ENCODE measurements at places on chromosomes 7 and 10. TPM values are rescaled to one million over a fixed set of nuclear protein-coding genes. Genes with fewer than 3 reads are reported as not detected.

Gene SERPINE1
- total RNA-seq, result 0.51 TPM

Gene MSS51
- not detected for total RNA-seq

Gene ASAH2
- total RNA-seq, result not detected

Gene CPVL
- total RNA-seq, result 8.5 TPM

Gene ASZ1
- not detected for total RNA-seq

Gene PNLIP
- not detected for total RNA-seq

Gene COL28A1
- 2.4 TPM for total RNA-seq

Gene METTL27
- 2.8 TPM for total RNA-seq

Gene WNT8B
- 0.28 TPM for total RNA-seq

Gene GIMAP1
- 12.3 TPM for total RNA-seq

Gene LOXL4
- 16.9 TPM for total RNA-seq

Gene PNLIPRP1
- not detected for total RNA-seq

DNA sequence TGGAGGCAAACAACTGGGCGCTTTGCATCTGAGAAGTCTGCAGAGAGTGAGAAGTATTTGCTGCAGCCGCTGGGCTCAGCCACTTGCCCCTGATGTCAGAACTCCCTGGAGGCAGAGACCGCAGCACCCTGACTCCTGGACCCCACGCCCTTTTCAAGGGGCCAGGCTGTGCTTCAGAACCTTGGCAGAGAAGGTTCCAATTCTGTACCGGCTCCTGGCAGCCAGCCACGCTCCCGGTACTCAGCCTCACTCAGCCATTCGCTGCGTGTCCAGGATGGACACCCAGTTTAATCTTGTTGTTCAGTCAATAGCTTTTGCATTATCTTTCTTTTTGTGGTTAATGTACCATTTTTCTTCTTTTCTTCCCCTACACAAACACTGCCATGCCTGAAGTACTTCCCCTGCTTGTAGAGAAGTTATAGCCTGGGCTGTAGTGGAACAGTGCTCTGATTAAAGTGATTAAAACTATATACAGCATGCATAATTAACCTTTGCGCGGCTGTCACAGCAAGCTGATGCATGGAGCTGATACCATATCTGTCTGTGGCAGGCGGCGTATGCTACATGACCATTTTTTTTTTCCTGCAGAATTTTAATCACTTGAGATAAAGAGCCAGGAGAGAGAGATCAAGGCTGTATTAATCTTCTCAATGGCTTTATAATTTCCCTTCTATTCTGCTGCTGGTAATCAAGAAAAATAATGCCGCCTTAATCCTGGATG is 578.5 kb downstream of the SDK1 start:
- DNase-seq, result no peak
- no peaks in the 10 kb centered on the region for H3K36me3 ChIP-seq

GRCh38 chr10:69329721-69330178 is 51.5 kb downstream of the HK1 start:
- H3K27me3 ChIP-seq, result no peaks in the 10 kb centered on the region
- no peaks in the 10 kb centered on the region for H3K36me3 ChIP-seq
- no peak overlapping the region for H3K4me3 ChIP-seq
- no peak for DNase-seq

DNA sequence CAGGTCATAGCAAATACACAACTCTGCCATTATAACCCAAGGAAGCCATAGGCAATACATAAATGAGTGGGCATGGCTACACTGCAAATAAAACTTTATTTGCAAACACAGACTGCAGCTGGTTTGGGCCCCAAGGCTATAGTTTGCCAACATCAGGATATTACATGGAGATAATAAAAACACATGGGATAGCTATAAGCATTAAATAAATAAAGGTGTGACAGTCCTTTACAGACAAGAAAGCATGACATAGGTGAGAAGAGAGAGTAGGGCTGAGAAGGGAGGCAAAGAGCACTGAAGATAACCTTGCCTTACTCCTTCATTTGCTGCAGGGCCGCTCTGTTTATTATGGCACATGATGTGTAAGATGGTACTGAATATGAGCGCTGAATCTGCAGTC is 135.1 kb upstream of the GHITM start:
- H3K36me3 ChIP-seq, result no peaks in the 10 kb centered on the region
- no peaks in the 10 kb centered on the region for H3K4me1 ChIP-seq
- H3K27ac ChIP-seq, result no peak overlapping the region
- H3K27me3 ChIP-seq, result no peaks in the 10 kb centered on the region
- no peak overlapping the region for H3K4me3 ChIP-seq

GRCh38 chr10:4721999-4722753 is 103.8 kb upstream of the AKR1E2 start:
- DNase-seq, result no peak
- no peaks in the 10 kb centered on the region for H3K36me3 ChIP-seq
- no peak overlapping the region for H3K27ac ChIP-seq
- no peaks in the 10 kb centered on the region for H3K27me3 ChIP-seq
- H3K4me3 ChIP-seq, result no peak overlapping the region

DNA sequence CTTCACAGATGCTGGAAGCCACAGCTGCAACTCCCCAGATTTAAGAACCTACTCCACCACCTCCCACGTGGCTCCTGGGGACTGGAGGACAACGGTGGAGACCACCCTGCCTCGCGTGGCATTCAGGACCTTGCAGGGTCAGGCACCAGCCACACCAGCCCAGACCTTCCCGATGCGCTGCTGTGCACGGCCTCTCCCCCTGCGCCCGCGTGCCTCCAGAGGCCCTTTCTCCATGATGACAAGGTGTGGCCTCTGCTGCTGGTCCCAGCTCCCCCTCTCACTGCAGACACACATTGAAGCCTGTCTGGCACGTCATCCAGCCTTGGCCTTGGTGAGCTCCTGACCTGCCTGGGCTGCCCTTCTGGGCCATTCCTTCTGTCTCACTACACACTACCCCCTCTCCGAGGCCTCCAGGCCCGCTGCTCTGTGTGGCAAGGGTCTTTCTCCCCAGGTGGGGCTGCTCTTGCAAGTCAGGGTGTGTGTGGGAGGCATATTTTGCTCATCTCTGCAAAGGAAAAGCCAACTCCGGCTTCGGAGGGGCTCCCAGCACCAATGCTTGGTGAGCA is 254.8 kb downstream of the MAD1L1 start:
- no peaks in the 10 kb centered on the region for H3K4me1 ChIP-seq
- no peak for DNase-seq
- H3K27ac ChIP-seq, result no peak overlapping the region
- H3K36me3 ChIP-seq, result no peaks in the 10 kb centered on the region

GRCh38 chr10:77643795-77644468 is 6.3 kb upstream of the KCNMA1 start:
- DNase-seq, result no peak
- no peaks in the 10 kb centered on the region for H3K27me3 ChIP-seq
- H3K36me3 ChIP-seq, result no peaks in the 10 kb centered on the region
- H3K4me3 ChIP-seq, result no peak overlapping the region
- no peak overlapping the region for H3K27ac ChIP-seq
- peaks cover 3% of the 10 kb centered on the region for H3K4me1 ChIP-seq

DNA sequence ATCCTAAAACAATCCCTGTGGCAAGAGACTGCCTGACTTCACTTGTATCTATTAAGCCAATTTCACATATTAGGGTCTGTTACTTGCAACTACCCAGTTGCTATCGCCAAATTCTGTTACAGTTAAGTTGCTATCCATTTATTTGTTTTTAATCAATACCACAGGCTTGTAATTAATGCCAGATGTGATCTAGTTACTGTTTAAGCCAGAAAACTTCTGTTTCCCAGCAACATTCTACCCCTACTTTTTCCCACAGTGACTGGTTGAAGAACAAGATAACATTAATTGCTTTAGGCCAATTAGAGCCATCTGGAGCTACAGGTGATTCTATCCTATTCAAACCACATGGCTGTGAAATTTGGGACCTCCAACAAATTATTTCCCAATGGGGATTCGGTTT is 131.3 kb downstream of the ALOX5 start:
- no peak for DNase-seq
- no peaks in the 10 kb centered on the region for H3K27me3 ChIP-seq
- no peak overlapping the region for H3K4me3 ChIP-seq
- H3K27ac ChIP-seq, result no peak overlapping the region
- H3K4me1 ChIP-seq, result no peaks in the 10 kb centered on the region

- H3K27me3 ChIP-seq, result no peaks in the 10 kb centered on the region
- no peaks in the 10 kb centered on the region for H3K36me3 ChIP-seq
- no peak overlapping the region for H3K4me3 ChIP-seq
- no peak for DNase-seq
These were observed 8.0 kb downstream of the OR9A2 start for GRCh38 chr7:143018931-143019330.

DNA sequence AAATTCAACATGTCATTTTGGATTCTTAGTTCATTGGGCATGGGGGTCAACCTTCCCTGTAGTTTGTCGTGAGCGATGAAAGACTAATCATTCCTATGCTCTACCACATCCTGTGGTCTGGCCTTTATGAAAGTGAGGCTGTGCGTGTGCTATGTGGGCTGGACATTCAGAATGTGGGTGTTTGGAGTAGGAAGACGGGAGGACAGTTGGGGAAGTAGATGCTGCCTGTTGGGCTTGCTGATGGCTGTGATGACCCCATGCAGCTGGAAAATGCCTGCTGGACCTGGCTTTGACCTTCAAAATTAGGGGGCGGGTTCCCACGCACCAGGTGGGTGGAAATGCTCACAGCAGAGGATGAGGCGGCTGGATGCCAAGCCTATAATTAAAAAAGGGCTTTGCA is 90.9 kb upstream of the MKI67 start:
- no peaks in the 10 kb centered on the region for H3K27me3 ChIP-seq
- no peak for DNase-seq
- H3K4me3 ChIP-seq, result no peak overlapping the region

GRCh38 chr7:24192053-24192452 is 91.9 kb upstream of the NPY start:
- H3K4me1 ChIP-seq, result no peaks in the 10 kb centered on the region
- no peak for DNase-seq
- H3K4me3 ChIP-seq, result no peak overlapping the region
- no peaks in the 10 kb centered on the region for H3K27me3 ChIP-seq

DNA sequence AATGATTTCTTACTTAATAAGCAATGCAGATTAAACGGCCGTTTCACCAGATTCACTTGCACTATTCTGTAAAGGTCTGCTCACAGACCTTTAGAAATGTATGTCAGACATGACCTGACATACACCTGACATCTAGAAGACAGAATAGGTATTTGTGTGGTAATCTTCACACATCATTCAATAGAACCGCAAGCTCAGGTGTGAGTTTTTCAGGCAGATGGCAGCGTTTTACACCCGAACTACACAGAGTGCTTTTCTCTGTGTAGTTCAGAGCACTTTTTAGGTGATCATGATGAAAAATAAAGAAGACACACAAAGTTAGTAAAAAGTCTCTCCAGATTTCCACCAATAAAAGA is 63.2 kb downstream of the PRKCQ start:
- DNase-seq, result no peak
- H3K27me3 ChIP-seq, result no peaks in the 10 kb centered on the region
- H3K4me3 ChIP-seq, result no peak overlapping the region

DNA sequence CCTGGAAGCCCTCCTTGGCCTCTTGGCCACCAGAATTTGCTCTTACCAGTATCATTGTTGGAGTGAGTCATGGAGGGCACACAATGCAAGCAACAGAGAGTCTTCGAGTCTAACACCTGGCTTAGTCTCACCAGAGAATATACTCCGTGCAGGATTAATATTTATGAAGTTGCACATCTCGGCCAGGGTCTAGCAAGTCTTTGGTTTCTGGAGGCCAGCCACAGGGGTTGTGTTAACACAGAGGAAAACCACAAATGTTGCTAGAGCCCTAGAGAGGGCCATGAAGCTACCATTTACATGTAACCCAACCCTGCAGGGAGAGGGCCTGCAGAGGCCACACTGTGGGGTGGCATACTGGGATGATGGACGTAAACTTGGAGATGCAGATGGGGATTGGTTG is 71.8 kb downstream of the MTPN start:
- no peaks in the 10 kb centered on the region for H3K27me3 ChIP-seq
- no peak for DNase-seq
- no peaks in the 10 kb centered on the region for H3K36me3 ChIP-seq
- H3K4me1 ChIP-seq, result no peaks in the 10 kb centered on the region

- no peak for DNase-seq
- H3K4me3 ChIP-seq, result no peak overlapping the region
- no peaks in the 10 kb centered on the region for H3K36me3 ChIP-seq
These were observed 113.2 kb upstream of the MYO3A start for GRCh38 chr10:25820874-25821273.

DNA sequence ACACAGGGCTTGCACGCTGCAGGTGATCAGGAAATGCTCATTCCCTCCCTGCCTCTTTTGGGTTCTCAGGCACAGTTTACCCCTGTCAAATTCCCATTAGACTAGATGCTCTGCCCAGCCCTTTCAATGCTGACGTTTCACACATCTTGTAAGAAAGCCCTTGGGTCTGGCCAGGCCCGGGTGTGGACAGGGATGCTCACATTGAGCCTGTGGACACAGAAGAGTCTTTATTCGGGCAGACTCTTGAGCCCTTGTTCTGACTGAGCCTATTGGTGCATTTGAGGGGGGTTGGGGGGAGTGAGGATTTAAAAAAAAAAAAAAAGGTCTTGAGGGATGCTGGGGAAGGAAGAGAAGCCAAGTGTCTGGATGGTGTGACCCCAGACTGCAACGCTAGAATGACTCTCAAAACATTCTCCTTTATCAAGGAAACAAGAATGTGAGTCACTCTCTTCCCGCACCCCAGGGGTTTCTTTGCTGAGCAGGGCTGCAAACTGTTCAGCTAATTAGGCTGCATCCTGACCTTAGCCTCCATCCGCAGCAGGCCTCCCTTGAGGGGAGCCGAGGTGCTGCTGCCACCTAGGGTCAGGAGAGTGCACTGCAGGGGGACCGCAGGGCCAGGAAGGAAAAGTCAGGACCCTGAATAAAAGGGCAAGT is 53.6 kb upstream of the TMEM72 start:
- no peaks in the 10 kb centered on the region for H3K36me3 ChIP-seq
- H3K4me1 ChIP-seq, result no peaks in the 10 kb centered on the region
- peak; percentile 74 for DNase-seq
- H3K27me3 ChIP-seq, result no peaks in the 10 kb centered on the region
- no peak overlapping the region for H3K4me3 ChIP-seq

GRCh38 chr10:97774811-97775294 is 3.1 kb upstream of the SFRP5 start:
- H3K36me3 ChIP-seq, result no peaks in the 10 kb centered on the region
- H3K27me3 ChIP-seq, result no peaks in the 10 kb centered on the region
- no peaks in the 10 kb centered on the region for H3K4me1 ChIP-seq
- no peak overlapping the region for H3K27ac ChIP-seq
- H3K4me3 ChIP-seq, result no peak overlapping the region
- DNase-seq, result no peak

DNA sequence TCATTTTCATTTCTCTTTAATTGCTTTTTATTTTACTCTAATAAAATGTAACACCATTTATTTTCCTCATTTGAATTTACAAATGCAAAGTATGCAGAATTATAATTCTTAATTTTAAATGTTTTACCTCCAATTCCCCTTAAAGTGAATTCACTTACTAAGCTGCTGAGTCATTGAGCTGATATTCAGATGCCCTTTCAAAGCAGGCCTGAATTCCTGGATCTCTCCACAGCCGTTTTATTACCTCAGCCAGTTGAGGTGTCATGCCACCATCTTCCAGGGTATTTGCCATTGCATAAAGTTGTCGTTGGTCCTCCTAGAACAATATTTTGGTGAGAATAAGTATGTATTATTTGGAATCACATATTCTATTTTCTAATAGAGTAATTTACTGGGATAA is 33.2 kb downstream of the GNAT3 start:
- H3K4me3 ChIP-seq, result no peak overlapping the region
- H3K27me3 ChIP-seq, result no peaks in the 10 kb centered on the region
- no peaks in the 10 kb centered on the region for H3K4me1 ChIP-seq
- no peak overlapping the region for H3K27ac ChIP-seq
- DNase-seq, result no peak

- no peaks in the 10 kb centered on the region for H3K36me3 ChIP-seq
- DNase-seq, result no peak
- H3K27ac ChIP-seq, result no peak overlapping the region
These were observed 30.1 kb downstream of the PDZD8 start for GRCh38 chr10:117345143-117345542.

GRCh38 chr7:131109011-131109758 is 218.5 kb upstream of the MKLN1 start:
- peaks cover 3% of the 10 kb centered on the region for H3K4me1 ChIP-seq
- no peaks in the 10 kb centered on the region for H3K36me3 ChIP-seq
- H3K27me3 ChIP-seq, result no peaks in the 10 kb centered on the region
- peak overlapping the region; percentile 98 for H3K4me3 ChIP-seq

Measured in uterus (tissue), 4 donors.